ENCODE measurements at places on chromosomes 11 and 22.

DNA sequence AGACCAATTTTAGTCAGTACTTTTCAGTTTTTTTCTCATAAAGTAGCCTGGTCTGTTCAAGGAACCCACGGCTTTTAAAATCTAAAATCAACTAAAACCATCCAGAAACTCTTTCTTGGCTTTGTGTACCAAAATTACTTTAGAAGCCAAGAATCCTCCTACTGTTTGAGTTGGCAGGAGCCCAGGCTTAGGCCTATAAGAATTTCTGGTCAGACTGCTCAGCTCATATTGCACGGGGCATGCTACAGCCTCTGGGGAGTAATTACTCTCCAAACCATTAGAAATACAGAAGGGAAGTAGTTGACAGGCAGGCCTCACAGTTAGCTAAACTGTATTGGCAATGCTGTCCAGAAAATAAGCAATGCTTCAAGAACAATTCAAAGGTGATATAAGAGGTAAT, 1862.9 kb upstream of the RAG2 start:
- no peak for DNase-seq

DNA sequence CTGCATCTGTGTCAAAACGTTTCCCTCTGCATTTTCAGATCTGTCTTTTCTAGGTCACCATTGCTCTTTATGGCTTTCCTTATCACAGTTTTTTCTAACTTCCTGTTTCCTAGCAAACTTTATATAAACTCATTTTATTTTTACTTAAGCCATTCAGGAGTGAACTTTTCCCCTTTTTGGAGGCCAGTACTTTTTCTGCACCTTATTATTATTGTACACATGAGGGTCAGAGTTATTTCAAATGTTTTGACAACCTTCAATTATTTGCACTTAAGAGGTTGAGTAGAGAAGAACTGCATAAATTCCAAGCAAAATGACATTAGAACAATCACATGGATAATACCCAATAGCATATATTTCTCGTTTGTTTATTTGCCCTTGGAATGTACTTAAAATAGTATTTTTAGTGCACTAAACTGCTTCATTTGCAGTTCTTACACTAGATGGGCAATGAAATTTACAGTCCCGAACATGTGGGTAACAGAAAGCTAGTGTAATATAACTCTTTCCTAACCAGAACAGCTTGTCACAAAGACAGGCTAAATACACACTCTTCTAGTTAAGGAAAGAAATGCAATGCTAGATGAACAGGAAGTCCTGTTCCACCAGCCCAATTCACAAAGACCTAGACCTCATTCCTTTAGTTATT, 79.5 kb downstream of the UBASH3B start:
- DNase-seq: no peak

DNA sequence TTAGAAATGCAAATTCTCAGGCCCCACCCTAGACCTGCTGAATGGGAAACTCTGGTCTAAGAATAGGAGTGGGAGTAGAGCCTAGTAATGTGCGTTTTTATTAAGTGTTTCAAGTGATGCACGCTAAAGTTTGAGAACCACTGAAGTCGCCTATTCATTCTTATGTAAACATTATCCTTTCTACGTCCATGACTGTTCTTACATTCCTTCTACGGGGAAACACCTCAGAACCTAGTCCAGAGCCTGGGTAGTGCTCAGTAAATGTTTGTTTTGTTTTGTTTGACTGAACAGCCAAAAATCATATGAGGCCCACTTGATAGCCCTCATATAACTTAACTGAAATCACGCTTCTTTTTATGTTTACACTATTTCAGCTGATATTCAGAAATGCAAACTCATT, 29.8 kb downstream of the VSIG10L2 start:
- no peak for DNase-seq

- peak; percentile 37 for DNase-seq
Measured at GRCh38 chr11:93652161-93652597, 9.3 kb upstream of the CEP295 start.

GRCh38 chr11:76670485-76671236, at the start of gene LRRC32:
Gene LRRC32 (minus strand): TSS chr11:76670747. CDS start chr11:76665954, 4,793 bp downstream.
- peak; percentile 8 for DNase-seq

DNA sequence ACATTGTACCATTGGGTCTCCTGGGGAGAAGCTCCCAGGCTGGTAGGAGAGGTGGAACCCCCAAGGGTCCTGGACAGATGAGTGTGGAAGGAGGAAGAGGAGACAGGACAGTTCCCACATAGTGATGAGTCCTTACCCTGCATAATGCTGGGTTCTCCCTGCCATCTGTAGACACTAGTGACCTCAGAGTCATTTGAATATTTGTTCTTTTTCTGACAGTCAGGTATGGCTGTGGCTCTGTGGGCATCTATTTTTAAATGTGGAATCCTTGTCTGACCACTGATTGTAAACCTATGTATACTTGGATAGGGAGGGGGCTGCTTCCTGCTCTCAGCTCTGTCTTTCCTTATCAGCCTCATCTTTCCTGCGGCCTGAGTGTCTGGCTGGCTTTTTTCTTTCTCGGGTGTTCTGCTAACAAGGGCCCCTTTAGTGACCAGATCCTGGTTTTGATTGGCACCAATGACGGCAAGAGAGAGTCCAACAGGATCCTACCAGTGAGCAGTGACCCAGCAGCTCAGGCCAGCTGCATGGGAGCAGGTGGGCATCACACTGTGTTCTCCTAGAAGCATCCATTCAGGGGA, 2.6 kb upstream of the SLC5A1 start:
- DNase-seq: no peak
